ENCODE measurements at places on chromosomes 11 and 22.

- DNase-seq = no peak
Measured at GRCh38 chr11:79466411-79466810, 25.6 kb upstream of the TENM4 start.

- peak; percentile 24 for DNase-seq
Measured at GRCh38 chr11:125941619-125942611, 3.9 kb upstream of the VSIG10L2 start.

- DNase-seq = no peak
Measured at GRCh38 chr11:120211522-120212258, 858 bp downstream of the OAF start.

DNA sequence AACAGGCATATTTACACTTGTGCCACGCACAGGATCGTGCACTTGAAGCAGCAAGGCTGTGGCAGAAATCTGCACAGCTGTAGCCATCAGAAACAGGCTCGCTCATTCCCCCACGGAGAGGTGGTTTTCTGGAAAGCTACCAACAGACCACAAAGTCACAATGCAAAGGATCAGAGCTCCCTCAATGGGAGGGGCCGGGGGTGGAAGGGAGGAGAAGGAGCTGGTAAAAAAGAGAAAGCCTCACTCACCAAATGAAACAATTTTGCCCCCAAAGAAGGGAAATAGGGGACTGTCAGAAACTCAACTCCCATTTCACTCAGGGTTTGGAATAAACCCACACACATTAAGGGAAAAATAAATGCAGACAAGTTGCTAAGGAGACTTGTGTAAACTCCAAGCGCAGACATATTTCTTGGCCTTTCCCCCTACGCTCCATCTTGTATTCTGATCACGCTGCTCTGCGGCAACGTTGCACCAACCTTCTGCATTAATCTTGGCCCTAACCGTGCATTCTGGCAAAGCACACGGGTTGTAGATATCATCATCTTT lies 43.2 kb upstream of the BLID start:
- no peak for DNase-seq

- DNase-seq = no peak
Measured at GRCh38 chr22:38782402-38783094, 11.4 kb downstream of the DNAL4 start.

- no peak for DNase-seq
Measured at GRCh38 chr11:122248131-122248530, 132.1 kb upstream of the BLID start.

GRCh38 chr11:70671083-70671482 lies 272.8 kb downstream of the CTTN start:
- DNase-seq = no peak

DNA sequence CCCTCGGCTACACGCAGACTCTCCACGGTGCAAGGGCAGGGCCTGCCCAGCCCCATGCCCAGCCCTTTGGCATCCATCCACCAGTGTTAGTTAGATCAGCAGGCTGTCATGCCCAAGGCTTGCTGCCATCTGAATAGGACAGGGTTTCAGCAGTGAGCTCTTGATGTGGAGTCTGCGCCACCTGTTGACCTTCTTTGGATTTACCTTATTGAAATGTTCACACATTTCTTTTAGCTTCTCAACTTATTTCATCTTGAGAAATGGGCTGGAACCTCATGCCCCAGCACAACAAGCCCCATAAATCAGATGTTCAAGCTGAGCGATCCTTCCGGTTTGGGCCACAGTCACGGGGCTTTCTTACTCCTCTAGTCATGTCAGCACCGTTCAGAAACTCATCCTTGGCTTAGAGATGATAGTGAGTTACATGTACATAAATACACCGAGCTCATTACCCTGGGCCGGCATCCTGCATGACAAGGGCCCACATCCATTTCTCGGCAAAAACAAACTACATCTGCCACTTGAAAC lies 61.7 kb downstream of the PARVB start:
- no peak for DNase-seq

- DNase-seq = no peak
Measured at GRCh38 chr11:23767576-23767975, 729.3 kb upstream of the LUZP2 start.

- no peak for DNase-seq
Measured at GRCh38 chr22:37263966-37264887, 18.1 kb upstream of the CYTH4 start.

- no peak for DNase-seq
Measured at GRCh38 chr11:76256448-76256847, 50.1 kb upstream of the WNT11 start.

- DNase-seq = no peak
Measured at GRCh38 chr11:45161252-45162063, 15.0 kb downstream of the PRDM11 start.

DNA sequence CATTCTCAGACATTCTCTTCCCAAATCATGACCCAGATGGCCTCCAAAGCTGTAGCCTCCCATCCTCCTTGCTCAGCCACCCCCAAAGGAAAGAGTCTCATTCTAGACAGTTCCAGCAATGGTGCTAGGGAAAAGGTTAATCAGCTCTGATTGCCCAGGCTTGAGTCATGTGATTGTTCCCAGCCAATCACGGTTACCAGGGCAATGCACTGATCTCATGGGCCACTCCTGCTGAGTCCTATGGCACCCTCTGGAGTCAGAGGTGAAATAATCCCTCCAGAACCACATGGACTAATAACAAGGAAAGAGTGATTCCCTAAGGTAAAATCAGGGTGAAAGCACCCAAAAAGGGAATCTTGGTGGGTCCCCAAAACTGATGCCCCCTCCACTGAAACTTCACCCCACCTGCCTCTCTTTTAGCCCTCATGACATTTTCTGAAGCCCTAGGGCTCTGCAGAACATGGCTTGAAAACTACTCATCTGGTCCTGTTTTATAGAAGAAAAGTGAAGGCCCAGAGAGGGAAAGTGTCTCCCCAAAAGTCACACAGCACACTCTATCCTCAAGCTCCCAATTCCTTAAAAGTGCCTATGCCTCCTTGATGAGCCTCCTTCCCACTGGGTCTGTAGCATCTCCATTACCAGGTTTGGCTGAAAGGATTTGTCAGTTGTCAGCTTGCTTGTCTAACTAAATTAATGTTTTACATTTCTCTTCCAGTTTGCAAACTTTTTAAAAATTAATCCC lies 203.7 kb downstream of the MN1 start:
- DNase-seq = no peak

DNA sequence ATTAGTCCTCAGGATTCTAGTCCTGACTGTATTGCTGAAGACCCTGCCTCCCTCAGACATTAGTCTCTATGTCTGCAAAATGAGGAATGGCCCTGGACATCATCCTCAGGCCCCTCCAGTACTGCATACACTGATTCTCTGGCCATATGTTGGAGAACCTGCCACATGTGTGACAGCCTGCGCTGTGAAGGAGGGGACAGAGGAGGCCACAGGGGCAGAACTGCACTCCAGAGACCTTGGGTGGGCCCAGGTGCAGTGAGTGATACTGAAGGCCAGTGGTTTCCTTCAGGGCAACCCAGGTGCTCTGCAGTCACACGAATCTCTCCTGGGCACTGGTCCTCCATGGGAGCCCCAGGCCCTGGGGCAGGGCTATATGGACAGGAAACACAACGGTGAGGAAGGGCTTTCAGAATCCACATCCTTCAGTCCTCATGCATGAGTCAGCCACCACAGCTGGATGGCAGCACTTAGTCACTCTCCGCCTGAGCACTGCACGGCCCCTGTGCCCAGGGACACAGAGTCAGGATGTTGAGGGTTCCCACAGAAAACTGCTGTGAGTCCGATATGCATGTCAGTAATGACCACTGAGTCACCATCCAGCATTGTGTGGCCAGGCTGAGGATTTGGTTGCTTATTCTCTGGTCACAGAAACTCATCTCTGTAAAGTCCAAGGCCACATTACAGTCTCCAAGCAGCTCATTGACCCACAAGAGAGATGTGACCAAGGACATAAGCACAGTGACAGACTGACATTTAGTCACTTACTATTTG lies 39.7 kb downstream of the ME3 start:
- DNase-seq = no peak

DNA sequence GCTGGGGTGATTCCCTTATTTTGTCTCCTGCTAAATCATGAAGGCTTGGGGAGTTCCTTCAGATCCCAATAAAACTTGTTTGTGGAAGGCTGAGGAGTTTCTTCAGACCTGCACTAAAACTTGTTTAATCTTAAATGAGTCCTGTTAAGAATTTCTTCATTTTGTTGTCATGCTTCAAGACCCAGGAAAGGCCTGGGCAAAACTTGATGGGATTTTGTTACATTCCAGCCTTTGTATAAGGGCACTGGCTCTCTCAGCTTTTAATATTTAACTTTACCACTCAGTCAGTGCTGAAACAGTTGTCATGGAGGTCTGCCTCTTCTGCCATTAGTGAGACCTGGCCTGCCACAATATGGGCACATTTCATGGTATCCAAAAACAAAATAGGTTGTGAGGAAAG lies 699.0 kb downstream of the ETS1 start:
- no peak for DNase-seq

- no peak for DNase-seq
Measured at GRCh38 chr11:2383852-2384804, 7.0 kb downstream of the CD81 start.

- DNase-seq = no peak
Measured at GRCh38 chr22:17359501-17359900, 9.8 kb upstream of the CECR2 start.

DNA sequence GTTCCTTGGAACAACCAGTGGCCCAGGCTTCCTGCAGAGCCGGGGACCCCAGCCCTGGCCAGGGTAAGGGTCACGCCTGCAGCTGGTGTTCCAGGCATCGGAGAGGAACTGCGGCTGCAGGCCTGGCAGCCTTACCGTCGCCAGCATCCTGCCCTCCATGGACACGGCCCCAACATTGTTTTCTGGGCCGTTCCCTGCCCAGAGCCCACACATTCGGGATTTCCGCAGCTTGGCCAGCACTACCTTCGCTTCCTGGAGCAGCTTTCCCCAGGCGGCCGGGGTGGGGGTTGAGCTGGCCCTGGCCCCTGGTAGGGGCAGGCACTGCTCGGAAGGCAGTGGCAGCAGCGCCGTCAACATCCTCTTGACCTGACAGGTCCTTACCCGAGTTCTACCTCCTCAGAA lies 17.7 kb downstream of the TXN2 start:
- DNase-seq = no peak

GRCh38 chr11:16793009-16793408 lies 54.6 kb downstream of the C11orf58 start:
- no peak for DNase-seq

GRCh38 chr22:19180740-19181410 lies 2.3 kb upstream of the SLC25A1 start:
- DNase-seq = no peak

DNA sequence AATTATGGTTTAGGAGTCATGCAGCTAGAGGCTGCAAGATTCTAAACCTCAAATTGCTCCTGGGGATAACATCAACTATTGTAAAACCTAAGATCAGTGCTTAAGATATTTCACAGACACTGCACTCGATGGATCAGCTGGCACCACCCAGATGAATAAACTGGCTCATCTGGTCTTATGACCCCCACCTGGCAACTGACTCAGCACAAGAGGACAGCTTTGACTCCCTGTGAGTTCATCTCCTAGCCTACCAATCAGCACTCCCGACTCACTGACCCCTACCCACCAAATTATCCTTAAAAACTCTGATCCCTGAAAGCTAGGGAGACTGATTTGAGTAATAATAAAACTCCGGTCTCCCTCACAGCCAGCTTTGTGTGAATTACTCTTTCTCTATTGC lies 782 bp upstream of the TTC12 start:
- no peak for DNase-seq

DNA sequence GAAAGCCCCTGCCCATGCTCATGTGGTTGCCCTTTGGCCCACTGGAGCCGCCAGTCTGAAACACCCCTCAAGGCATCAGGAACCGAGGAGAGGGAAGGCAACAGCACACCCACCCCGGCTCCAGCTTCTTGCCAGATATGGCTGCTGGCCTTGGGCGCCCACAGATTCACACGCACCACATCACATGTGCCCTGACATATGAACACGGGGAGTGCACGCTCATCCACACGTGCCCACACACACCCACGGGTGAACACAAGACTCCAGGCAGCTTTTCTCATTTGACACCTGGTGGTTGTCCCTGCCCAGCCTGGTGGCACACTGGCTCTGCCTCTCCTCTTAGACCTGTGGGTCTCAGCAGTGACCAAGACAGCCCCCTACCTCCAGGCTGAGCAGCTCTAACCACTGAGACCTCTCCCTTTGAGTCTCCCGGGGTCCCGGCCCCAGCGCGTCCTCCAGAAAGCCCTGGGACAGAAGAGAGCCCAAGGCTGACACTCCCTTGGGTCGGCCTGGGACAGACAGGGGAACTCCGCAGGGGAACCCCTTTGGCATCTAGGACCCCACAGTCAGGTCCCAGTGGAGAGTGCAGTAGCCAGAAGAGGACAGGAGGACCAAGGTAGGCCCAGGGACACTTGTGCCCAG lies 2.7 kb upstream of the MAPK12 start:
- no peak for DNase-seq

DNA sequence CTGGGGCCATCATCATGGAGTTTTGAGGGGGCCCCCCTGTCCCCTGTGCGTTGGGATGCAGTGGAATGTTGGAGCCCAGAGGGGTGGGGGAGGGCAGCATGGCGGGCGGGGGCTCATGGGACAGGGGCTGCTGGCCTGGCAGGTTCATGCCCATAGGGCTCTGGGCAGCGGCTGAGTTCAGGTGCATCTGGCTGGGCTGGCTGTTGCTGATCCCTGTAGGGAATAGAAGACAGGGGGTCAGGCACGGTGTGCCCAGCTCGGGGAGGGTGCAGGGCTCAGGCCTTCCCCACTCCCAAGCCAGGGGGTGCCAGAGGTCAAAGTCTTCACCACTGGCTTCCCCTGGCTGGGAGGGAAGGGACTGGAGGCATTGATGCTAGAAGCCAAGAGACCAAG lies 15.6 kb downstream of the CXCR5 start:
- no peak for DNase-seq

DNA sequence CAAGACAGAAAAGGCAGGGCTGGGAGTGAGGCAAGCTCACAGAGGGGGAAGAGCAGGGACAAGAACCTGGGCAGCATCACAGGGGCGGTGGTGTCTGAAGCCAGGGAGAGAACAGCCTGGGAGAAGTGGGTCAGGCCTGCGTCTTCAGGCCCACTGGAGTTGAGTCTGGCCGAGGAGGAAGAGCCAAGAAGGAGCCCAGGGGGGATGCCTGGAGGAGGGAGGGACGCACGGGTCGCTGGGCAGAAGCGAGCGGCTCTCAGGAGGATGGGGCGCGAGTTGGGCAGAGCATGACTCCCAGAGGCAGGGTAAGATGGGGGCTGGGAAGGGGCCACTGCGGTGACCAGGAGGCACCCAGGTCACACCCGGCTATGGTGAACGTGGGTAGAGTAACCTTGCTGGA lies 18.5 kb downstream of the LRFN4 start:
- no peak for DNase-seq

DNA sequence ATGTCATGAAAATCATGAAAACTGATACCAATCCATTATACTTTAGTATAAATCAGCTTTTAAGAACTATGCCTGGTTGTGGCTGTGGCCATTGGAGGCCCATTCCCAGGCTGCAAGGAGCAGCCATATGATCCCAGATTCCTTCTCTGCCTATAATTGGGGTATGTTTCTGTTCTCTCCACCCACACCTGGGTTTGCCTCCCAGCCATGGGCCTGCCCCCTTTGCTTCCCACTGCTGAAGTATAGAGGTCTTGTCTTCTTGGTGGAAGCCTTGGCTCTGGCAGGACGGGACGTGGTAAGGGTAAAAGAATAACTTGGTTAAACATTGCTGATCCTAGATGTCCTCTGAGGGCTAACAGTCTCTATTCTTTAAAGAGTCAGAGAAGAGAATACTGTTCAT lies 2.4 kb downstream of the MICAL2 start:
- DNase-seq = no peak
